ENCODE measurements at places on chromosomes 2 and 18. TPM values are rescaled to one million over a fixed set of nuclear protein-coding genes. Genes with fewer than 3 reads are reported as not detected.

- no peak for DNase-seq
These were observed 347.6 kb upstream of the VRK2 start for GRCh38 chr2:57698935-57699449.

GRCh38 chr18:74114116-74114515 is 33.5 kb downstream of the FBXO15 start:
- no peak for DNase-seq

GRCh38 chr18:45589356-45590035 is 25.8 kb upstream of the SLC14A2 start:
- DNase-seq = peak; percentile 71

GRCh38 chr2:46306330-46306751 is 9.1 kb downstream of the EPAS1 start:
- no peak for DNase-seq

DNA sequence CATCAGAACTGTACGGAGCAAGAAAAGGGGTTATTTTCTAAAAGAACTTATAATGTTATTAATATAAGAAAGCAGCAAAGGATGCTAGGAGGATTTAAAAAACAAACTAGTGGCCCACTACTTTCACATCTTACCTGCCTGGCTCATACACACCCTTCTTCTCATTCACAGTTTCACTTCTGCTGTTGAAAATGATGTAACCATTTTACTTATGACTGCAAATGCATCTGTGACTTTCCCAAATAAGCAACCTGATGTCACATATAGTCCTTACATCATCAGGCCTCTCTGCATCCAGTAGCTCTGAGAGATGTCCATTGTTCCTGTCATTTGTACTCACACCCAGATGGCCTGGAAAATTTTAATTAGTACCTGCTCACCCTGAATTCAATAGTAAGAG is 101.8 kb upstream of the MYO3B start:
- DNase-seq = no peak

- no peak for DNase-seq
These were observed 77.3 kb upstream of the ATG16L1 start for GRCh38 chr2:233174137-233174536.

DNA sequence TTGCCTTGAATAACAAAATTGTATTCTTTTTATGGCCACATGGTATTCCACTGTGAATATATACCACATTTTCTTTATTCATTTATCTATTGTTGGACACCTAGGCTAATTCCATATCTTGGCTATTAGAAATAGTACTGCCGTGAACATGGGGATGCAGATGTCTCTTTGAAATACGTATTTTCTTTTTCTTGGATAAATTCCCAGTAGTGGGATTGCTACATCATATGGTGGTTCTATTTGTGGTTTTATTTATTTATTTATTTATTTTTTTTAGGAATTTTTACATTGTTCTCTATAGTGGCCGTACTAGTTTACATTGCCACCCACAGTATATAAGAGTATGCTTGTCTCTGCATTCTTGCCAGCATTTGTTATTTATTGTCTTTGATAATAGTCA is 679.8 kb upstream of the NRXN1 start:
- no peak for DNase-seq

GRCh38 chr2:51490576-51491234 is 458.8 kb upstream of the NRXN1 start:
- DNase-seq = no peak

- no peak for DNase-seq
These were observed 335.2 kb downstream of the AGPS start for GRCh38 chr2:177727577-177728398.

- no peak for DNase-seq
These were observed 634.2 kb upstream of the TMEFF2 start for GRCh38 chr2:192828947-192829346.

DNA sequence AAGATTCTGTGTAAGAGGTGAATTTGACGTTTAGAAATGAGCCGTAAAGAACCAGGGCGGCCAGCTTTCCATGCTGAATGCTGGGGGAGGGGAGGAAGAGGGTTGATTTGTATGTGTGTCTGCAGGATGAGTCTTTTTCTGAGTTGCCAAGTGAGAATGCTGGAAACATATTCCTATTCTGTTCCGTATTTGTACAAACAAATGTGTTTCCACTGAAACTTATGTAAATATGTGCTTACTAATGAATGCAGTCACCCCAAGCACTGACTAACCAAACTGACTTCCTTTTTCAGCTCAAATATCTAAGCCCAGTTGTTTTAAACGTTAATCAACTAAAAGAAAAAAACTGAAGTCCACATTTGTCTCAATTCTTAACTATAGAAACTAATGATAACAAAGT is 74.9 kb upstream of the APCDD1 start:
- DNase-seq = no peak

CCT4 gene
- polyA plus RNA-seq = 186 TPM

ADGRF3 gene
- 2.0 TPM for polyA plus RNA-seq

IL1RL1 gene
- 0.58 TPM for polyA plus RNA-seq

VIL1 gene
- 25.1 TPM for polyA plus RNA-seq

SCTR gene
- 7.4 TPM for polyA plus RNA-seq

HOXD12 gene
- polyA plus RNA-seq = 0.42 TPM

GKN2 gene
- not detected for polyA plus RNA-seq
